ENCODE measurements at places on chromosomes 2 and 18. TPM values are rescaled to one million over a fixed set of nuclear protein-coding genes. Genes with fewer than 3 reads are reported as not detected.

Gene CAVIN2
- total RNA-seq: 23.0 TPM

DNA sequence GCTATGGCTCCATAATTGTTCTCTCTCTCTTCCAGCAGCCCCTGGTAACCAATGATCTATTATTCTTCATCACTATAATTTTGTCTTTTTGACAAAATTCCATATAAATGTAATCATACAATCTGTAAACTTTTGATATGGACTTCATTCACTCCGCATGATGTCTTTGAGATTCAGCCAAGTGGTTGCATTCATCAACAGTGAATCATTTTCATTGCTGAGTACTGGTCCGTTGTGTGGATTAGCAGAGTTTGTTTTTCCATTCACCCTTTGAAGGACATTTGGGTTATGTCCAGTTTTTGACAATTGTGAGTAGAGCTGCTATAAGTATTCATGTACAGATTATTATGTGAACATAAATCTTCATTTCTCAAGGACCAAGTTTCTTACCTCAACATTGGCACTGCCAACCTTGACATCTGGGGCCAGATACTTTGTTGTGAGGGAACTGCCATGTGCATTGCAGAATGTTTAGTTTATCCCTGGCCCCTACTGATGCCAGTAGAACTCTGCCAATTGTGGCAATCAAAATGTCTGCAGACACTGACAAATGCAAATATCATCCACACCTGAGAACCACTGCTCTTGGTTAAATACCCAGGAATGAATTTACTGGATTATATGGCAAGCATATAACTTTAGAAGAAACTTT is 48.4 kb upstream of the BCL2L11 start:
- DNase-seq: peak; percentile 44

- DNase-seq: no peak
Measured at GRCh38 chr2:11923935-11924334, 177.5 kb downstream of the LPIN1 start.

GRCh38 chr2:66994654-66995053 is 402.5 kb upstream of the ETAA1 start:
- no peak for DNase-seq

GRCh38 chr18:45775743-45776142 is 49.7 kb upstream of the SIGLEC15 start:
- no peak for DNase-seq

DNA sequence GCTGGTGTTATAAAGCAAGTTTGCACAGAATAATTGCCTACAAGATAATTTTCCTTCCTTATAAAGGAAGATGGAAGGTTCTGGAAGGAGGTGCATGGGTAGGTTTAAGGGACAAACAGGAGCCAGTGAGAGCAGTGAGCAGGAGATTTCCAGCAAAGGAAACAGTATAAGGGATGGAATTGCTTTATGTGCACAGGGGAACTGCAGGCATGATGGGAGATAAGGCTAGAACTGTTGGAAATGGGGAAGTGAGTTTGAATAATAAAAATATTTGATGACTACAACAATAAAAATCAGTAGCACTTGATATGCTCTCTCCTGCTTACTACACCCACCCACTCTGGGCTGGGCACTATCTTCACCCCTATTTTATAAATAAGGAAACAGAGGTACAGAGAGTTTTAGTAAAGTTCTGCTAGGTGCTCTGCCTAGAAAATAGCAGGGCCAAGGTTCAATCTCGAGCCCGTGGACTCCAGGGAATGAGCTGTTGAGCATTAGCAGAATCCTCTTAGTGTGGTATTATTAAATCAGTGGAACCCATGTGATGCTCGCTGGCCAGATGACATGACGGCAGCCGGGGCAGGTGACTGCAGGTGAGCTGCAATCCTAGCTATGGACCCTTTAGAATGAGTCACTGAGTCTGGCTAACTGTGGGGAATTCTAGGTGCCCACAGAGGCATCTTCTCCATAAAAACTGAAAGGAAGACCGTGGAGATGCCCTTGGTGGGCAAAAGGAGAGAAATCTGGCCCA is 302.5 kb downstream of the PIEZO2 start:
- no peak for DNase-seq

Data from skin of body (tissue), 3 donors.